ENCODE measurements at places on chromosomes 5 and 9.
A peak's percentile ranks its signal among the peaks of the same experiment; 100 is the strongest.

DNA sequence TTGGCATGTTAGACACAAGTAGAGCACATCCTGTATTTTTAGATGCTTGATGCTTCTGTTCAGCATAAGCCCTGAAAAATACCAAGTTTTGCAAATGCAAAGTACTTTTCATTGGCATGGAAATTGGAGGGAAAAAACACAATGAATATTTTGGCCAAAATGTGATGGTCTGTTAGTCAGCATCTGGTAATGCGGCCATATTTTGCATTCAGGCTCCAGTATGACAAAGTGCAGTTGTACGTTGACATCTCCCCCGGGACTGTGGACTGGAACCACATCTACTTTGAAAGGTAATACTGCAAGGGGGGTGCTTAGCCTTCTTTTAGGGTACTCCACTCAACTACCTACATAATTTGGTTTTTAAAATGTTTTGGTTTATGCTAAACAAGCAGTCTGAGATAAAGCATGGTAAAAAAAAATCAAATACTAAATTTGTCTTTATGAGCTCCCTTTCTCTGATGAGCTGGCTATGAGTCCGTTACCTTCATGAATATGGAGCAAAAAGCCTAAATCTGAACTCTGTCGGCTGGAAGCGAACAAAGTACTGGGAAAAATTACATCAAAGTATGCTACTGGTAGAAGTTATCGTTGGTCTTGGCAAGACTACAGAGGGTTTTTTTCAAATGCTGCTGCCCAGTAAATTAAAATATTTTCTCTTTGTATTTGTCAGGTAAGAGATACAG is 297.0 kb downstream of the ARHGEF28 start:
- DNase-seq: no peak

- peak; percentile 60 for DNase-seq
Measured at GRCh38 chr9:22238809-22239684, 207.6 kb upstream of the DMRTA1 start.

- no peak for DNase-seq
Measured at GRCh38 chr5:62640446-62640845, 61.8 kb downstream of the LRRC70 start.

GRCh38 chr5:135438636-135439221 is 8.4 kb downstream of the DCANP1 start:
- no peak for DNase-seq

- DNase-seq: no peak
Measured at GRCh38 chr5:33894566-33894965, 2.8 kb upstream of the ADAMTS12 start.

DNA sequence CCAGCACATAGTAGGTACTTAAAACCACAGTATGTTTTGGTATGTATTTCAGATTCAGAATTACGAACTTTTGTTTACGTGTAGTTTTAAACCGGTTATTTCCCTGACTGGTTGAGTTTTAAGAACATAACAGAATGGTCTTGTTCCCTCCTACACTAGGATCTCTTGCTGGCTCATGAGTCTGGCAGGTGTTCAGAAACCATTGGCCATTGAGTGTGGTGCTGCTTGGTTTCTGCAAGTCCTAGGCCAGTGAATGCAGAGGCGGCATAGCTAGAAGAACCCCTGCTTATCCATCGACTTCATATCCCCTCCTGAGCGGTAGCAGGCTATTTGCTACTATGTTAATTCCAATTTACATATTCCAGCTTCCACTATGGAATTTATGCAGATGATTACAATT is 65.6 kb downstream of the GPR21 start:
- no peak for DNase-seq
